ENCODE measurements at places on chromosomes 5 and 9. TPM values are rescaled to one million over a fixed set of nuclear protein-coding genes. Genes with fewer than 3 reads are reported as not detected.

DNA sequence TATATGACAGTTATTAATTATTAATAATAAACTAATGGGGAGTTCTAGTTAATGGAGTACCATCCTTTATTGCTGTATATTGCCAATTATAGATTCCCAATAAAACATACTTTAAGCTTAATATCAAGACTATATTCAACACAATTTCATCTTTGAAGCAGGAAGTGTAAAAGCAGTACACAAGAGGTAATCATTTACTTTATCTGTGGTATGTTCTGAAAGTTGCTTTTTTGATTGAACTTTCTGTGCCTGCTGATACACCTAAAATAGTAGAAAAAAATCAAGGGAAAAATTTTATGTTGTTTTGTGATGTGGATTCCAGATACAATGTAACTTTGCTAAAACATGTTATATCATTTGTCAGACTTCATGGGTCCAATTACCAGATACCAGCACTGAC, 58.0 kb downstream of the ACO1 start:
- ATAC-seq = no peak

- ATAC-seq = peak; percentile 94
These were observed 53.7 kb downstream of the G3BP1 start for GRCh38 chr5:151825445-151825844.

DNA sequence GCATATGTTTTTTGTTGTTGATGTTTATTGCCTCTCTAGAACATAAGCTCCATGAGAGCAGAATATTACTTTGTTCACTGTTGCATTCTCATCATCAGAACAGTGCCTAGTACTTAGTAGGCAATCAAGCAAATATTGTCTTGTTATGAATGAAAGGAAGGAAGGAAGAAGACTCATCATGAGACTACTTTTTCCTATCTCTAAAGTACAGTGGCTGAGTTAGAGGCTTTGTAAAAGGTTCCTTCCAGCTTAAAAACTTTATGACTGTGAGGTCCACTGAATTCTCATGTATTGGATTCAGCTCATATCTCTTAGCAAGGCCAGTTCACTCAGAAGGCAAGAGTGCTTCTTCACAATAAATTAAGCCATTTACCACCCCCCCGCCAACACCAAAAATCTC, 171.8 kb upstream of the NR3C1 start:
- no peak for ATAC-seq

DNA sequence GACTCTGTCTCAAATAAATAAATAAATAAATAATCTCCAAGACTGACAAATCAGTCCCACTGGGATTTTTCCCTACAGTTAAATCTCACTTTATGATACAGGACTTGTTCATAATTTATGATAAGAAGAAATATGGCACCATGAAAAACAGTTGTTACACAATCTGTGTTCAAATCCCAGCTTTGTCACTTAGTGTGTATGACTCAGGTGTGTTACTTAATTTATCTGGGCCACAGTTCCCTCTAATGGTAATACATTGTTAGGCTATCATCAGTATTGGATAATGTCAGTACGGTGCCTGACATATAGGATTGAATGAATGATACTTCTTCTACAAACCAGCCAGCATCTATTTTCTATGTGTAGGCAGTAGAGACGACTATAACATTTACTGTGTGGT, 23.1 kb downstream of the SLC36A3 start:
- no peak for ATAC-seq

- ATAC-seq = no peak
These were observed 29.9 kb downstream of the IRX2 start for GRCh38 chr5:2721385-2722138.

DNA sequence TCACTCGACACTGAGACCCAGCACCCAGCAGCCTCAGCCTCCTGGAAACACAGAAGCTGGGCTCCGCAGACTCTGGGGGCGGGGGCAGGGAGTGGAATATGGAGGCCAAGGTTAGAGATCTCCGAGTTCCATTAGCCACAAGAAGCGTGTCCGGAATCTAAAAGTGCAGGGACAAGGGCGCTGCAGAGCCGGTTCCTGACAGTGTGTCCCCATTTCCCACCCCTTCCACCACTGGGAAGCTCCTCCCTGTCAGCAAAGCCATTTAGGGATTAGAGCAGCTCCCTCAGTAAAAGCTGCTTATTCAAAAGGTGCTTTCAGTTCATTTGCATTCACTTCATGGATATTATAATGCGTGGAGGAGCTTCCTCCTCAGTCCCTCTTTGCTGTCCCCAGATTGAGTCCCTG, 74.1 kb upstream of the HSPA9 start:
- no peak for ATAC-seq

DNA sequence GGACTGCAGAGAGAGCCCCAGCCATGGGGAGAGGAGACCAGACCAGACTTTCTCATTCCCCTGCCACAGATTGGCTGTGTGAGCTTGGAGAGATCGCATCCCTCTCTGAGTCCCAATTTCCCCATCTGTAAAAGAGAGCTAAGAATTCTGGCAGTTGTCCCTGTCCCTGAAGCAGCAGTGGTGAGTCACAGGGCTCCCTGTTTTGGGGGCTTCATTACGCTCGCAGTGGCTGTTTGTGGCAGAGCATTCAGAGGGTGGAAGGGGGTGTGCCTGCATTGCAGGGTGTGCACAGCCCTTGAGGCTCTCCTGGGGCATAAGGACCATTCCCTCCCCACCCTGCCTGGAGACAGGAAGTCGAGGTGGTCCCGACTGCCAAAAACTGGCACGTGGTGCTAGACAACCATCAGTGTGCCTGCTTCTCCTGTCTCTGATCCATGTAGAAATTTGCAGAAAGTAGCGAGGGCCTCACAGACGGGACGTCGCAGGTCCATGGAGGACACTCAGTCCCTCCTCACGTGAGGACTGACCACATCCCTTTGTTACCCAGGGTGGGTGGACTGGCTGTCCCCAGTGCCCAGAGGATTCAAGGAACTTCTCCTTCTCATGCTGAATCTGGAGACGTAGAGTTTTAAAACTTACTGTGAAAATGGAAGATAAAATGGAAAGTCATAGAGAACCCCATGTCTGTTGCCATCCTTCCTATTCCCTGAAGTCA, 35.3 kb downstream of the HRH2 start:
- no peak for ATAC-seq

- no peak for ATAC-seq
These were observed 324.6 kb downstream of the MLLT3 start for GRCh38 chr9:20297646-20298084.

DNA sequence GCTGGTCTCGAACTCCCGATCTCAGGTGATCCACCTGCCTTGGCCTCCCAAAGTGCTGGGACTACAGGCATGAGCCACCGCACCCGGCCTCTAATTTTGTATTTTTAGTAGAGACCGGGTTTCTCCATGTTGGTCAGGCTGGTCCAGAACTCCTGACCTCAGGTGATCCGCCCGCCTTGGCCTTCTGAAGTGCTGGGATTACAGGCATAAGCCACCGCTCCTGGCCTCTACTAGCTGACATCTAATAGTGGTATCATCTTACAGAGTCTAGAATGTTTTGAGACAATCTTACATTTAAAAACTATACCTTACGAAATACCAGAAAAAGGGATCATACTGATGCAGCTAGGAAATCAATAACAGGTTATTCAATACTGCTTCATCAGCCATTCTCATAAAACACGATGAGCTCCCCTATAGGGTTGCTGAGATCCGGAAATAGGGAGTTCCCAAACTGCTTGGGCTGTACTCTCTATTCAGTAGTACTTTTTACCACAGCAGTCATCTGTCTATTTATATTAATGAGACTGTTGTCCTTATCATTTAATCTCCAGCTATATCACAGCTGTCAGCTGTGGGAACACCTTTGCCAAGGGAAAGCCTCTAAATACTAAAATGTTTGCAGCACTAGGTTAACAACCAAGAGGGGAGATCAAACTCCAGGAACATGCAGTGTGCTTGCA, 8.1 kb upstream of the UBE2D2 start:
- no peak for ATAC-seq

GRCh38 chr5:17367256-17367840, 130.7 kb upstream of the TAF11L2 start:
- ATAC-seq = no peak

DNA sequence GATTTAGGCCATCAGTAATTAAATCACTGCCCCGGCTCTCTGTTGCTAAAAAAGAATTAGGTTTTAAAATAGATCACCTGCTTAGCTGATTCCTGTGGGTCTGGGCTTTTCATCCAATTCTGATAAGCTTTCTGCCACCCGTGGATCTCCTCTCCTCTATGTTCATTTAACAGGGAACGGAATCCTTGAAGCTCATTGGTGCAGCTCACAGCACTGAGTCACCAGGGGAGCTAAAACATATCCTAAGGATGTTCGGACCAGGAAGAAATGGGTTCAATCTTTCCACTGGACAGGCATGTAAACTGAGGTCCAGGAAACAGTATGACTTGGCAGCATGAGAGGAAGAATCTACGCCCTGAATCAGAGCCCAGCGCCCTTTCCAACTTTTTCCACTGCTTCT, 267.1 kb upstream of the GRIA1 start:
- no peak for ATAC-seq

DNA sequence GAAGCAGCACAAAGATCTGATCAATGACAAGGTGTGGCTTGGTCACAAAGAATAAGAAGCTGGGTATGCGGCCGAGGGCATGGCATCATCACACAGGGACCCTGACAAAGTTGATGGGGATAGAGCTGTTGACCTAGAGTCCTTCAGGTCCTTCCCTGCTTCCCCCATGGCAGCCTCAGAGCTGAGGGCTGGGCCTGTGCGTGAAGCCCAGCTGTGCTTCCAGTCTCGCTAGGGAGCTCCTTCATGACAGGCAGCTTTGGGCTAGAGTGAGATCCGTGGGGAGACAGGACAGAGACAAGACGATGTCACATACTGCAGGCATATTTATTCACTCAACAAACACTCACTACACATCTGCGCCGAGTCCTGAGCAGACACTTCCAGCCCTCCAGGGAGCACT, 56.4 kb upstream of the NEURL1B start:
- no peak for ATAC-seq

DNA sequence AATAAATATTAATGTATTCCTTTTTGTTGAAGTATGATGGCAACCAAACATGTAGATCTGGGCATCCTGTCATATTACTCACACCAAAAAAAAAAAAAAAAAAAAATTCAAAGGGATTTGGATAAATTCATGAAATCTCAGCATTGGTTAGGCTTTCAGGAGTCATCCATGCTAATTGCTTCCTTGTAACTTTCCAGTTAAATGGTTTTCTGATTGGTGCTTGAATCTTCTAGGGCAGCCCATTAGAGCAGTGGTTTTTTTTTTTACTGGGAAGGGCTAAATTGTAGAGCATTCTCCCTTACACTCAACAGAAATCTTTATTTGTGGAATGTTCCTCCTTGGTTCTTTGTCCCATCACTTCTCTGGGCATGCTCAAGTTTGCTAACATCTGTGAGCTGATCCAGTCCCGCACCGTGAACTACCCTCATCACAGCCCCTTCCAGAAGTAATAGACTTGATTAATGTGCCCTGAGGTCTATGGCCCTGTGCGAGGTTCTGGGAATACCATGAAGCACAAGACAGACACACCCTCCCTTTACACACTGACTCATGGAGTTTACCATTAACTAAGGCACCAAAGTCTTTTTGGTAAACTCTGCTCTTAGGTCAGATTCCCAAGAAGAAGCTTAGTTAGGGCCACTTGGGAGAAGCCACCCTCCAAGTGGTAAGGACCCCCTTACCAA, 56.0 kb downstream of the RGS3 start:
- no peak for ATAC-seq

DNA sequence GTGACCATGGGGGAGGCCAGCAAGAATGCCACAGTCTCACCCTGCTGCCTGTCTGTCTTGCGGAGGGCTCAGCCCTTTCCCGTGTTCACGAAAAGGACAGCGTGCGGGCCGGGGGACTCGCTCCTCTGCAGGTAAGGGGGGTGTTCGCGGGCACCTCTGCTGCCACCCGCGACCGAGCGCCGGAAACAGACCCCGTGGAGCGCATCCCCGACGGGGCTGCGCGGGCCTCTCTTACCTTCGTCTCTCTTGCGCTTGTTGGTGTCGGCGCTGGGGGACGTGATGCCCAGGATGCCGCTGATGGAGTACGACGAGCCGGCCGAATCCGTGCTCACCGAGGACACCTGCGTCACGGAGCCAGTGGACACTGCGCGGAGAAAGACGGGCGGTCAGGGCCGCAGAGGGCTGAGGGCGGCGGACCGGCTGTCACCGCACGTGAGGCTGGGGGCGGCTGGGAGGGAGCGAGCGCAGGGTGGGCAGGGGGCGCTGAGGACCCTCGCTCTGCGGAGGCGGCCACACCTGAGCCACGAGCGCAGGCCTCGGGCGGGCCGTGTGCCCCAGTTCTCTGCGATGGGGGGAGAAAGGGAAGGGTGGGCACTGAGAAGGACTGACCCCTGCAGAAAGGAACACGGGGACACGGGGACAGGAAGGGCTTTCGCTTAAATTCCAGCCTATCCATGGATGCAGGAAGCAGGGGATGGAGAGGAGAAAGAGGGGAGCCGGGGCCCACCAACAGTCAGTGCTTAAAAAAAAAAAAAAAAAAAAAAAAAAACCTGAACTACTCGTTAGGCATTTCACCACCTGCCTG, 31.5 kb downstream of the PAX5 start:
- ATAC-seq = no peak

- no peak for ATAC-seq
These were observed 7.1 kb downstream of the SPINK9 start for GRCh38 chr5:148342371-148343045.

- ATAC-seq = no peak
These were observed 177.0 kb downstream of the FGF18 start for GRCh38 chr5:171596391-171596878.

- no peak for ATAC-seq
These were observed 45.9 kb downstream of the LARP1 start for GRCh38 chr5:154801083-154801482.

- no peak for ATAC-seq
These were observed 38.1 kb upstream of the GFPT2 start for GRCh38 chr5:180391276-180391675.

- ATAC-seq = no peak
These were observed 19.3 kb upstream of the WNT8A start for GRCh38 chr5:138064526-138064925.

DNA sequence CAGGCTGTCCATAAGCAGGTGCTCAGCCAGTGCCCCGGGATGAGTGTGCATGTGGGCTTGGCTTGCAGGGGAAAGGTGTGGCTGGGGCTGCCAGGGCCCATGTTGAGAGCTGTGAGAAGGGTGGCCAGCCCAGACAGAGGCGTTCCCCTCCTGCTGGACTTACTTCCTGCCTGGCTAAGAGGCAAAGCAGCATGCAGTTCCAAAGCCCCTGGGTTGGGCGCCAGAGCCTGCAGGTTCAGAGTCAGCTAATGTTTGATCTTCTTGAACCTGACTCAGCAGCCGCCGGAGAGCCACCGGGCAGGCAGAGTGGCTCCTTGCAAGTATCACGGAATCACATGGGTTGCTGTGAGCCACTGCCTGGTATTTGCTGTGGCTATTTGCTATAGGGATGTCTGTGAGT, 168.4 kb upstream of the MAP1B start:
- ATAC-seq = peak; percentile 90

The AQP7 gene
- total RNA-seq = not detected

The ATP10B gene
- 0.55 TPM for total RNA-seq

The ALDH7A1 gene
- 26.7 TPM for total RNA-seq

The TSC1 gene
- total RNA-seq = 43.4 TPM

The SPATA31A3 gene
- not detected for total RNA-seq

The JAKMIP2 gene
- 37.1 TPM for total RNA-seq

The DMGDH gene
- total RNA-seq = 5.1 TPM

The TMC1 gene
- 0.71 TPM for total RNA-seq
